NCI-H524 treated with DMSO at 0.1 percent for 48 hours (cell line): ENCODE measurements at places on chromosomes 2 and 18.

- no peak for DNase-seq
Observed at GRCh38 chr2:181850936-181851560, 40.5 kb upstream of the ITPRID2 start.

DNA sequence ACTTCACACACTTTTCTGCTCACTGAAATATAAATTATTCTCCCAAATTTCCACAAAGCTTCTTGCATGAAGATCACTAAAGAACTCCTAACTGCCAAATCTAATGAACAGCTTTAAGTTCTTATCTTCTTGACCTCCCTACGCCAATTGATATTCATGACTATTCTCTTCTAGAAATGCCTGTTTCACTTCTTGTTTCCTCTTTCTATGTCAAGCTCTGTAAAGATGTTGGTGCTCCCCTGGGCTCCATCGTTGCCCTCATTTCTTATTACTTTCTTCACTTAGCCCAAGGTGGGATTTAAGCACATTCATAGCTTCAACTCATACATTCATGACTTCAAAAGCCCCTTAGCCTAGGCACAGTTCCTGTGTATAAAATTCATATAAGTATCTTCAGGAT lies 9.2 kb upstream of the ANTXR1 start:
- DNase-seq, result no peak

DNA sequence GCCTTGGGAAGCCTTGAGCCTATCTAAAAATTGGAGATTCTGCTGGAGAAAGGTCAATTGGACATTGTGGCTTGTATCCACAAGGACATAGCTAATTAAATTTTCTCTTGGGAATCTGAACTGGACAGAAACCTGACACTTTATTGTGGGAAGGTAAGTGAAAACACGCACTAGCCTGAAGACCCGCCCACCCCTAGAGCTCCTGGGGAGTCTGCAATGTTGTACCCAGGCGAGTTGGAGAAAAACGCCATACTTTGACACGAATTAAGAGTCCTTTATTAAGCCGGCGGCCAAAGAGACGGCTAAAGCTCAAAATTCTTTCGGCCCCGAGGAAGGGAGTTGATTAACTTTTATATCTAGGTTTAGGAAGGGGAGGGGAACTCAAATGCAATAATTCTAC lies 1.2 kb upstream of the ZNF892 start:
- DNase-seq, result no peak

- no peak for DNase-seq
Observed at GRCh38 chr2:186841940-186842339, 7.0 kb downstream of the ZSWIM2 start.

GRCh38 chr2:18662689-18663088 lies 73.3 kb upstream of the NT5C1B start:
- no peak for DNase-seq

GRCh38 chr2:48728840-48729239 lies 26.7 kb downstream of the LHCGR start:
- no peak for DNase-seq

DNA sequence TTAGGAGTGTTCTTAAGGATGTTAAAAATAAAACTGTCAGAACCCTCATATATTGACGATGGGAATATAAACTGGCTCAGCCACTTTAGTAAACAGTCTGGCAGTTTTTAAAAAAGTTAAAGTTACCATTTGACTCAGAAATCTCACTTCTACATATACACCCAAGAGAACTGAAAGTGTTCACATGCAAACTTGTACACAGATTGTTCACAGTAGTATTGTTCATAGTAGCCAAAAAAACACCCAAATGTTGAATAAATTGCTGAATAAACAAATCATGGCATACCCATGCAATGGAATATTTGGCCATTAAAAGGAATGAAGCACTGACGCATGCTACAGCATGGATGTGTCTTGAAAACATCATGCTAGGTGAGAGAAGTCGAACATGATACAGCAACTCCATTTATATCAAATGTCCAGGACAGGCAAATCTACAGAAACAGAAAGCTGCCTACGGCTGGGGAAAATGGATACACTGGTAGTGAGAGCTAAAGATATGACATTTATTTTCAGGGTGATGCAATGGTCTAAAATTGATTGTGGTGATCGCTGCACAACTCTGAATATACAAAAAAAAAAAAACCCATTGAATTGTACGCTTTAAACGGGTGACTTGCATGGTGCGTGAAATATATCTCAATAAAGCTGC lies 10.1 kb downstream of the RPL31 start:
- no peak for DNase-seq

DNA sequence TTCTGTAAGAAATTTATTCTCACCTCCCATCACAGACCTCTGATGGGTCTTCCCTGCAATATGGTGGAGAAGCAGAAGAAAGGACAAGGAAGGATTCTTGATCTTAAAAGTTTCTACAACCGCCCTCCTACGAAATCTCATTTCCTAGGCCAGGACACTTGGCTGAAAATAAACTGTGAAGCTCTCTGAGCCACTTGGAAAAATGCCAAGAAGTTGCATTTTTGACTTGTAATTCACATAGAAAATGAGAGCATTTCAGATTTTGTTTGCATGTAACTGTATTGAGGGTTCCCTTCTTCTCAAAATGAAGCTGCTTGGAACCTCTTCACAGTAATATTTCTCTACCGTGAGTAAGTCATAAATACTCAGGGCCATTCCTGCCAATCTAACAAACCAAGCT lies 458.3 kb upstream of the SLC14A2 start:
- DNase-seq, result no peak

- no peak for DNase-seq
Observed at GRCh38 chr18:79389689-79390088, 6.0 kb upstream of the NFATC1 start.

- no peak for DNase-seq
Observed at GRCh38 chr2:213316001-213316735, 31.9 kb downstream of the SPAG16 start.
